ENCODE measurements at places on chromosomes 16 and 17.

GRCh38 chr16:12081048-12081404 is 104.5 kb downstream of the SNX29 start:
- DNase-seq: no peak

- no peak for DNase-seq
Measured at GRCh38 chr17:64540118-64540776, 33.5 kb downstream of the CEP95 start.

GRCh38 chr16:27801289-27801945 is 251.5 kb downstream of the KATNIP start:
- DNase-seq: no peak

GRCh38 chr16:82203198-82203597 is 33.2 kb upstream of the MPHOSPH6 start:
- DNase-seq: no peak

DNA sequence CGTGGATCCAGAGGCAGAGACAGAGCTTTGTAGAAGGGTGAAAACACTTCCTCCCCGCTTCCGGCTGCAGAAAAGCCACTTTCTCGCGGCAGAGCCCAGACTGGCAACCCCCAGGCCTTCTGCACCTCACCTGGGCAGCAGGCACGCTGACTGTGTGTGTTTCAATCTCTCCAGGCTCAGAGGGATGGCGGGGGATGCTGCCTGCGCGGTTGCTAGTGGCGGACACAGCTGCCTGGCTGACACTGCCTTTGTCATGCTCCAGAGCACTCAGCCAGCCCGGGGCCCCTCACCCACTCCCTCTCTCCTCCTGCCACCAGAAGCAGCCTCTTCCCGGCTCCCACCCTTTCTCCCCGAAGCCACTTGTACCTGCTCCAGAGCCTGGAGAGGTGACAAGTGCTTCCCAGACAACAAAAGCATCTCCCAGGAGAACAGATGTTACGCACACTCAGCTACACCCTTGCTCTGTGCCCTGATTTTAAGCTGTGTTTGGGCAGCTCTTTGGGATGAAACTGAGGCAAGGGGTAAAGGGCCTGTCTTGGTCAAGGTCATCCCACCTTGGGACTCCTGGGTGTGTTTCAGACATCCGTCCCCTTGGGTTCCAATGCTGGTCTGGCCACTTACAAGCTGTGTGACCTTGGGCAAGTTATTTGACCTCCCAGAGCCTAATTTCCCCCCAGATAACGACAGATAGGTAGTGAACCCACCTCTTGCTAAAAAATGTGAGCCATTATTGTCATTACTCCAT is 9.2 kb upstream of the GLIS2 start:
- peak; percentile 49 for DNase-seq

DNA sequence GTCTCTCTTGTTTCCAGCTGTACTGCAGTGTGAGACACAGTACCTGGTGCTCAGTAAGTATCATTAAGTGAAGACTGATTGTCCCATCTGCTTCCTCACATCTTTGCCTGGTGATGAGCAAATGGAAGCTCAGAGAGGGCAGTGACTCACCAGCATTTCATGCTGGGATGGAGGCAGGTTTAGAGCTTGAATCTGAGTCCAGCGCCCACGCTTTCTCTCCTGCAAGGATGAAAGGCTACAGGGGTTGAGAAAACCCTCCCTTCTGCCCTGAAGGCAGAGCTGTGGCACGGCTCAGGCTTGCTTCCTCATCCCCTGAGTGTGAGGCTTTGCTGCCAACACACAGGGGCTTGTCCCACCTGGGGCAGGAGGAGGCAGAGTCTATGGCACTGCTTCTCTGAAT is 1.5 kb upstream of the RNF112 start:
- DNase-seq: no peak

GRCh38 chr17:80055597-80055996 is 19.2 kb downstream of the CCDC40 start:
- DNase-seq: no peak

DNA sequence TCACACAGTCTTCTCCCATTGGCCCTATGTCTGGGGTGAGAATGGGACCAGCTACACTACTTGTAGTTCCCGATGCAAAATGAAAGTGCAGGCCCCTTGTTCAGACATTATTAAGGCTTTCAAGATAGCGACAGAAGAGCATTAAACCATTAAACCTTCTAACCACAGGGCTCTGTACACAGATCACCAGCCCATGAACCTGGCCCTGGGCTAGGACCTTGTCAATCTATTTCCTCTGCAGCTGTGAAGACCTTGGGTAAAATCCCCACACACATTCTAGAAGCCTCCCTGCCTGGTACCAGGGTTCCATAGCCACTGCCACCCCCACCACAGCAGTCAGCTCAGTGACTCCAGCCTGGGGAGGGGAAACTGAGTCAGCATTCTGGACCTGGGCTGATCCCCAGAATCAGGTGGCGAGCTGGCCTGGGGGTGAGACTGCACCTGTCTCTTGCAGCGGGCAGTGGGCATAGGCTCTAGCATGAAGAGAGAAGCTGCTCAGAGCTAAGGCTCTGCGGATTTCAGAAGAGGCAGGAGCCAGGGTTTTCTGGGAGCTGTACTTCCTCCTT is 119.7 kb upstream of the LHX1 start:
- DNase-seq: no peak

DNA sequence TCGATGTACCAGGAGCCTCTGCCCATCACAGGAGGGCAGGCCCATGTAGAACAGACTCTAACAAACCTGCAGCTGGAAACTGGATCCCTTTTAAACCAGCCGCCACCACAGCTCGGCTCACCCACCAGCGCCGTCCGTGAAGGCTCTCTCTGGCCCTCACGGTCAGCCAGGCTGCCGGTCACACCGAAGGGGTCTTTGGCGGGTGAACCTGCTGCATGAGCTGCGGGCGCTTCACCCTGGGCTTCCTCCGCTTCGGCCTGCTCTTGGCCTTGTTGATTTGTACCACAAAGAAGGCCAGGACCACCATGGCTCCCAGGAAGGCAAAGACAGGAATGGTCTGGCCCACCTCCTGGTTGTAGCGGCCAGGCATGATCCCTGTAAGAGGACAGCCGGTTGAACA is 11.7 kb upstream of the SLC38A8 start:
- no peak for DNase-seq

- no peak for DNase-seq
Measured at GRCh38 chr16:15403392-15403995, 7.9 kb downstream of the MPV17L start.

- no peak for DNase-seq
Measured at GRCh38 chr17:78431692-78431958, 53.2 kb downstream of the PGS1 start.

GRCh38 chr17:4950746-4951204 is at the start of gene ENO3:
ENO3 (plus strand) TSS chr17:4951119; CDS start chr17:4951830, 711 bp downstream.
- no peak for DNase-seq

DNA sequence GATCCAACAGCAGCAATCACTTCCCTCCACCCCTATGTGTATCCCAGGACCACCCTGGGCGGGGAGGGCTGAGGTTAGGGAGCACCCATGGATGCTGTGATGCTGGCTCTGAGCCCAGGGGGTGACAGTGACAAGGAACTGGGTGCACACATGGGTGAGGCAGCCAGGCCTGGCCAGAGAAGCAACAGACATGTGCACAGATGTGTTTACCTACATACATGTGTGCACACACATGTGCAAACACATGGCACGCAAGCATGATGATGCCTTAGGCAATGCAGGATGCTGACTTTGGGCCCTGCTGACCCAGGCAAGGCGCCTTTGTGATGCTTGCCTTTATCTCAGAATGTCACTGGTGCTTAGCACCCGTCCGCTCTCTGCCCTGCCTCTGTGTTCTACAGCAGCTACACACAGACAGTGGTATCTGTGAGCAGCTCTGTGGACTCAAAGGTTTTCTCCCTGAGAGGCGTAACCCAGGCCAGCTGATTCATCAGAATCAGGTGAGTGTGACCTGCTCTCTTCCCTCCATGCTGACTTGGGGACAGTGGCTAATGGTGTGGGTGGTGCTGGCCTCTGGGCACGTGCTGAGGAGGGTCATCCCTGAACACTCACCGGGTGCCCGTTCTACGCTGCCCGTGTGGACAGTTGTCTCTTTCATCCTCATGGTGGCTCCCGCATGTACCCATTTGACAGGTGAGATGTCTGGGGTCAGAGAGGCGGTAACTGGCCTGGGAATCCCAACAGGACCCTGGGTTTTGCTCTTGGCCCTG is 38.5 kb upstream of the KSR1 start:
- no peak for DNase-seq

- DNase-seq: no peak
Measured at GRCh38 chr17:48726114-48726915, 2.2 kb downstream of the HOXB13 start.

DNA sequence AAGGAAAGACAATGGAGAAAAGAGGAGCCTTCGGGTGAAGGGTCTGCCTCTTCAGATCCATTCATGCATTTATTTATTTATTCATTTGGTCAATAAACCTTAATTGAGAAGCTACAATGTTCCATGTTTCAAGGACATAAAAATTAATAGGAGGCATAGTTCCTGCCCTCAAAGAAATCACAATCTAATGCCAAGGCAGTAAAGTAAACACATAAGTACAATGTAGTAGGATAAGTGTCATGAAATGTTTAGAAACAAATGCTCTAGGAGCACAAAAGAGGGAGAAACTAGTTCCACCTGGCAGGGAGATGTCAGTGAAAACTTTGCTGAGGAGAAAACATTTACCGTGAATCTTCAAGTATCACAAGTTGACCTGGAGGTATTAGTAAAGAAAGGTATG is 103.5 kb upstream of the NOG start:
- no peak for DNase-seq

DNA sequence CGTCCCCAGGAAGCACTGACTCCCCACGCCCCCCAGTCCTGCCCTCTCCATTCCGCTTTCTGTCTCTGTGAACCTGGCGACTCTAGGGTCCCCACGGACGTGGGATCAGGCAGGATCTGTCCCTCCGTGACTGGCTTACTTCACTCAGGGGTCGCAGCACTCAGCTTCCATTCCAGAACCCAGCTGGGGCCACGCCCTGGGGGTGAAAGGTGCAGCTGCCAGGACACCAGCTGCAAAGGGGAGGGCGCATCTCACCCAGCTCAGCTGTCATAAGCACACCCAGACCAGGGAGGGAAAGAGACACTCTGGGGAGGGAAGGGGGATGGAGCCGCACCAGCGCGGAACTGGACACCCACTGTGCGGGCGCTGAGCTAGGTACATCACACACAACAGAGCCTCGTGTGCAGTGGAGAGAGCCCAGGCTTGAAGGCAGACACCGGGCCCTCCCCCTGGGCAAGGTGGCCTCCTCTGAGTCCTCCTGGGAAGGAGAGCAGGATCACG is 18.5 kb upstream of the HEXD start:
- no peak for DNase-seq

DNA sequence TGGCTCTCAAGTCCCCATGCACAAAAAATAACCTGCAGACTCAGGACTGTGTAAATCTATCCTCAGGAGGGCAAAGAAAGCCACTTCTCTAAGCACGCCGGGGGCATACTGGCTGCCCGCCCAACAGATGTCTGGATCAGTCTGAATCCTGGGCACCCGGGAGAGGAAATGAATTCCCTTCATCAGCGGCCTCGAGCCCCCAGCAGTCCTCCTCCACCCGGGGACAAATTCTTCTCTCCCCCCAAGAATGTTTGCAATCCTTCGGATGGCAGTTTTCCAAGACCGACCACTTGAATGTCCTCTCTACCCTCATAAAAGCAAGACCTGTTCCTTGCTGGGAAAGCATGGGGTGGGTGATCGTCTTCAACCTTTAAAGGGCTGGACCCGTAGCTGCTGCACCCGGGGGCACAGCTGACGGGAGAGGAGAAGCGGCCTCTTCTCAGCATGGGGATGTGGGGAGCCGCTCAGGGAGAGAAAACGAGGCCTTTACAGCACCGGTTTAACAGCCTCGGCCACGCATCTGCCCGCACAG is 9.4 kb upstream of the MAP2K3 start:
- DNase-seq: no peak

DNA sequence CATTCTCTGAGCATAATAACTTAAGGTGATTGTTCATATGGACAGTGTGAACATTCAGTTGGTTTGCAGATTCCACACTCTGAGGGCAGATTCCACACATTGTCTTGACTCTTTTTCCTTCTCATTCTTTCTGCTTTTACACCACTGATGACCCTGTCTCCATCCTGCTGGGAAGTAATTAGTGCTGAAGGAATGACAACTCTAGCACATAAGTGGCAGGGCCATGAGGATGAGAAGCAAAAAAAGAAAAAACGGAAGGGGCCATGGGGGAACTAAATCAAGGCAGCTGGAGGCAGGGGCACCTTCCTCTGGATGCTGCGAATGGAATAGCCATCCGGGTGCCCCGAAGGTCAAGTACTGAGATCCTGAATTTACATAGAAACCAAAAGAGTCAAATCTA is 944.0 kb downstream of the KCNJ2 start:
- DNase-seq: no peak

DNA sequence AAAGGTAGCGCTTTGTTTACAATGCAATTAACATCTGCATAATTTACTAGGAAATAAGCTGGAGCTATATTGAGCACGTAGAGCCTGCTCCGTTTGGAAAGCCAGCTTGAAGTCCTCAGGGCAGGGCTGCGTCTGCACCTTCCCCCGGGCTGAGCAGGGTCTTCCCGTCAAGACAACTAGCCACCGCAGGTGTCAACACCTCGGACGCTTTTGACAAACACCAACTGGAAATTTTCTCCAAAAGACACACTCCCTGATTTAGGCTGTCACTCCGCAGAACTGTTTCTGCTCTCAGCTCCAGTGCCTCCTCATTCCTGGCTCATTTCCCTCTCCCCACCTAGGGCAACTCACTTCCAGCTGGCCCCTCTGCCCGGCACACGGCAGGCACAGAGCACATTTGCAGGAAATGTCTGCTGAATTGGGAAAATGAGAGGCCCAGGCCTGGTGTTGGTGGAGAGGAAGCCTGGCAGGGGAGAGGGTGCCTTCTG is 170.3 kb downstream of the MAF start:
- DNase-seq: no peak

- DNase-seq: peak; percentile 41
Measured at GRCh38 chr16:9092282-9092977, 986 bp downstream of the HAPSTR1 start.

- DNase-seq: no peak
Measured at GRCh38 chr17:51955245-51955644, 203.3 kb downstream of the CA10 start.

DNA sequence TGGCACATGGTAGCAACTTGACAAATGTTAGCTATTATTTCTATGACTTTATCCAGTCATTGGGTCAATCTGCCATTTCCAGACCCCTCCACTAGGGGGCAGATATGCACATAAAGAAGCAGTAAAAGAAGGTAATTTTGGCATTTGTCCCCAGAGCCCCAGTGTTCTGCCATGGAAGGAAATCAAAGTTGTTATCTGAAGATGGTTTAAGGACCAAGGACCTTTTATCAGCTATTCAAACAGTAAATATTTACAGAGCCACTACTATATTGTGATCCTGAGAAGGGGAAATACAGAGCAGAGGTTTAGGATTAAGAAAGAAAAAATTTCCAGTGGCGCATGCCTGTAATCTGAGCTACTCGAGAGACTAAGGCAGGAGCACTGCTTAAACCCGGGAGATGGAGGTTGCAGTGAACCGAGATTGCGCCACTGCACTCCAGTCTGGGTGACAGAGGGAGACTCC is 20.0 kb downstream of the TRAF4 start:
- DNase-seq: peak; percentile 77

- DNase-seq: no peak
Measured at GRCh38 chr16:64253096-64253495, 868.8 kb downstream of the CDH11 start.

- DNase-seq: no peak
Measured at GRCh38 chr16:4862639-4863038, 15.4 kb downstream of the UBN1 start.

- no peak for DNase-seq
Measured at GRCh38 chr17:65987988-65988387, 203.9 kb downstream of the CEP112 start.
